Body of pancreas (tissue), 4 donors: ENCODE measurements at places on chromosomes 5 and 9. TPM values are rescaled to one million over a fixed set of nuclear protein-coding genes. Genes with fewer than 3 reads are reported as not detected.

HNRNPAB gene
- 73.8 TPM for total RNA-seq

TRPM3 gene
- total RNA-seq: 0.78 TPM

PDGFRB gene
- 24.1 TPM for total RNA-seq

SLC22A4 gene
- not detected for total RNA-seq

SEMA6A gene
- total RNA-seq: 25.1 TPM

TERT gene
- not detected for total RNA-seq

MLANA gene
- total RNA-seq: not detected

ANKRD34B gene
- not detected for total RNA-seq

IFNA2 gene
- total RNA-seq: not detected

TAS2R1 gene
- total RNA-seq: not detected

LAMC3 gene
- total RNA-seq: 16.8 TPM
